ENCODE measurements at places on chromosomes 3 and 15. TPM values are rescaled to one million over a fixed set of nuclear protein-coding genes. Genes with fewer than 3 reads are reported as not detected.

- no peak for DNase-seq
These were observed 153.0 kb upstream of the ARPP21 start for GRCh38 chr3:35486295-35486694.

Gene CLDN18
- not detected for total RNA-seq

- DNase-seq = no peak
These were observed 319.6 kb upstream of the TGFBR2 start for GRCh38 chr3:30286811-30287210.

Gene ABHD10
- total RNA-seq = 17.6 TPM

- DNase-seq = no peak
These were observed 61.2 kb upstream of the NEO1 start for GRCh38 chr15:72991026-72991425.

GRCh38 chr3:124217542-124217941 is 225.6 kb upstream of the ROPN1 start:
- DNase-seq = no peak

DNA sequence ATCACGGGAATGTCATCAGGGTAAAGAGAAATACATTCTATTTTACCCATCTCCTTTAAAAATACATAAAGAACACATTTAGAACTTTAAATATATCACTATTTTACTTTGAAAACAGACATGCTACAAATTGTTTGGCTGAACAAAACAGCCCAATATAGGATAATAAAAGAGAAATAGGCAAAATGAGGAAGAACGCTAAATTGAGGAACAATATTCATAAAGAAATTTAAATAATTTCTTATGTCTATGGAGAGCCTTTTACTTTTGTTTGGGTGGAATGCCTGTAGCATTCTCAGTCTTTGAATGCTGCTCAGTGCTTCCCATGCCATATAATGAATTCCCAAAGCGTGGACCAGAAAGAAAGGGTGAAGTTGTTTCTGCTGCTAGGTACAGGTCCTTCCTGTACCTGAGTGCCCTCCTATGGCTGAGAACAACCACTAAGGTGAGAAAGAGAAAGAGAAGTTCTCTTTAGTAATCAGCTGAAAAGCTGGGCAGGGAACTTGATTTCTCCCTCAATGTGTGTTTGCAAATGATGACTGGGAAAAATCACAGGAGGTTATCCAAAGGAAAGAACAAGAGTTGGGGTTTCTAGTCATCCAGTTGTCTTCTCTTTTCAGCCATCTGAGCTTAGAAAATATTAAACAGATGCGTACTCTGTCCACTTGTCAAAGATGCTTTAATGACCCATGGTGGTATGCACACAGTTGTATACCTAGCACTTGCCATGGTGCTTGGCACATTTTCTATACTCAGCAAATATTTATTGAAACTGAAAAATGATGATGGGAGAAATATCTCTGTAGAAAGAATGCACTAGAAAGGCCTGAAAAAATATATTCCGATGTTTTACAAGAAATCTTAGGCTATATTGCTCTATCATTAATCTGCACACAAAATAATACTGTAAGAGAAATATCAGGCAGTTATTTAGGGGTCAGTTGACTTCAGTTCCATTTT is 404.6 kb downstream of the TIGIT start:
- no peak for DNase-seq

Measured in mesenteric fat pad (tissue), 1 donor.